Type B pancreatic cell (in vitro differentiated cells): ENCODE measurements at places on chromosomes 5 and 9. TPM values are rescaled to one million over a fixed set of nuclear protein-coding genes. Genes with fewer than 3 reads are reported as not detected.

The RNF183 gene
- 0.77 and 1.0 TPM in 2 replicates for total RNA-seq

The PPP1R26 gene
- 22.7 and 24.2 TPM in 2 replicates for total RNA-seq

The CDK5RAP2 gene
- total RNA-seq = 44.8 and 69.2 TPM in 2 replicates

The GKAP1 gene
- 4.3 and 8.4 TPM in 2 replicates for total RNA-seq

The DRD1 gene
- 0.17 and 0.87 TPM in 2 replicates for total RNA-seq

The PCDHGB1 gene
- 1.1 and 1.8 TPM in 2 replicates for total RNA-seq

The CKMT2 gene
- 4.3 and 10.4 TPM in 2 replicates for total RNA-seq

The ACTBL2 gene
- not detected in 2 replicates for total RNA-seq

The SPINK1 gene
- 613 and 930 TPM in 2 replicates for total RNA-seq

DNA sequence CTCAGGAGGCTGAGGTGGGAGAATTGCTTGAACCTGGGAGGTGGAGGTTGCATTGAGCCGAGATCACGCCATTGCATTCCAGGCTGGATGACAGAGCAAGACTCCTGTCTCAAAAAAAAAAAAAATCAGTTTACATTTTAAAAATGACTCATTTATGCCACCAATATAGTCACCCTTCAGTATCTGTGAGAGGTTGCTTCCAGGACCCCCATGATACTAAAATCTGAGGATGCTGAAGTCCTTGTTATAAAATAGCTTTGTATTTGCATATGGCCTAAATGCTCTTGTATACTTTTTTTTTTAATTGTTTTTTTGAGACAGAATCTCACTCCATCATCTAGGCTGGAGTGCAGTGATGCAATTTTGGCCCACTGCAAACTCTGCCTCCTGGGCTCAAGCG, 5.8 kb downstream of the OCLN start:
- no peak for DNase-seq

GRCh38 chr5:91386120-91386519, 3.0 kb upstream of the ARRDC3 start:
- DNase-seq = no peak

- DNase-seq = no peak
Measured at GRCh38 chr9:70852711-70853240, 268.6 kb downstream of the TRPM3 start.

DNA sequence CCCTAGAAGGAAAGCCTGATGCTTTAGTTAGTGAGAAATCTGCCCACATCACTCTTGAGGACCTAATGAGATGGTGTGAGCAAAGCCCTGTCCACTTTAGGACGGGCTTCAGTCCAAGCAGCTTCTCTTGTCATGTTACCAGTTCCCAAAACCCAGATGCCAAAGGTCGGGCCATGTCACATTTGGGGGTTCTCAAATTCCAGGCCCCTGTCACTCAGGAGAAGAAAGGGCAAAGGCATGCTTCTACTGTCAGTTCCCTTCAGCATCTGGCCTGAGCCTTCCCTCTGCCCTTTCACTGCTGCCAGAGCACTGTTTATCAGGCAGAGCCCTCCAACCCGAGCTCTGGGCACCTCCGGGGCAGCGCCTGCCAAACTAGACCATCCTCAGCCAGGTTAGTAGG, 556.0 kb downstream of the BNC2 start:
- DNase-seq = no peak

GRCh38 chr5:137570070-137570469, 70.9 kb upstream of the SPOCK1 start:
- no peak for DNase-seq

- DNase-seq = no peak
Measured at GRCh38 chr5:157828105-157828943, 30.6 kb downstream of the CLINT1 start.

DNA sequence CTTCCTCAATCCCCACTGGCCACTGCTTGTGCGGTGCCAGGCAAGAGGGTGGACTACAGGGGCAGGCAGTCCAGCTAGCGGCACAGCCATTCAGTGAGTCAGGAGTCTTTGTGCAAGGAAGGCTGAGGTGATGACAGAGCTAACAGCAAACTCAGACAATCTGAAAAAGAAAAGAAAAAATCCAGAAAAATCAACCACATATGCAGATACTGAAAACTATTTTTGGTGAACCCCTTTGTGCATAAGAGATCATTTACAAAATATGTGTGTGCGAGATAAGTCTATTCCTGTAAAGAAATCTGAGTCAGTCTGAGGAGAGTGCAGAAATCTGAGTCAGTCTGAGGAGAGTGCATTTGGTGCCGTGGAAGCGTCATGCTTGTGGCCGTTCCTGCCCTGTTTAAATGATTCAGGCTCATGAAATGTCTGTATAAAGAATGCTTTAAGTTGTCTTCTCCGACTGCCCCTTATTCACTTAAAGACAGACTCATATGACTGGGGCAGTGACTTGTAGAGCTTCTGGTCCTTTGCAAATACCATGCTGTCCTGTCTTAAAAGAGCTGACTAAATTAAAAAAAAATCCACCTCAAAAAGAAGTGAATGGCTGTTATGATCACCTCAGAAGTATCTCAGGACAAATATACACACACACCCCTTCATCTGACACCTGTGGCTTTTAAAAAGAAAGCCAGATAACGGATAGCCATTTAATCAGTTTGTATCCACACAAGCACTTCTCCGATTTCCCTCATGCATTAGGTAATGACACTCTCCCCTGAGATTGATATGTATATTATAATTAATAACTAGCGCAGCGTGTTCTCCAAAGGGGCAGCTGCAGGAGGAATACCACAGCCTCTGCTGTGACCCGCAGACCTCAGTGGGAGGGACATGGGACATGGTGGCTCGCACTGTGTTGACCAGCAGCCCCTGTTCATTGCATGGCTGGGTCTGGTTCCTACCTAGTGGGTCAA, 47.3 kb downstream of the TRIO start:
- DNase-seq = no peak

GRCh38 chr5:115607935-115608334, 5.7 kb upstream of the TICAM2 start:
- DNase-seq = no peak

DNA sequence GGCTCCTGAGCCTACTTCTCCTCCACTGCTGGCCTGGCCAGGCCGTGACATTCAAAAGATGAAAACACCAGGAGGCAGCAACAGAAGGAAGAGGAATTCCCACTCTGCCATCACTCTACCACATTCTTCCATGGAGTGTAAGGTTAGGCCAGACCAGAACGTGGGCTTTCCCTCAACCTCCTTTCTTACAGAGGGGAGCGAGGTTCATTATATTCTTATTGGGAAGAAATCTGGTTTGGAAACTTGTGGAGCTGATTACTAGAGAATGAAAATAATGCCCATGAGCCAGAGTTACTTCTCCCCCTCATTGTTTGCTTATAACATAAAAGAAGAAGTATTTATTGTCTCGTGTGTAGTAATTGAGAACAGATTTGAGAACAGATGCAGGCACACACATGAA, 136.3 kb upstream of the BASP1 start:
- no peak for DNase-seq

GRCh38 chr9:23492126-23493002, 333.7 kb downstream of the ELAVL2 start:
- DNase-seq = no peak

DNA sequence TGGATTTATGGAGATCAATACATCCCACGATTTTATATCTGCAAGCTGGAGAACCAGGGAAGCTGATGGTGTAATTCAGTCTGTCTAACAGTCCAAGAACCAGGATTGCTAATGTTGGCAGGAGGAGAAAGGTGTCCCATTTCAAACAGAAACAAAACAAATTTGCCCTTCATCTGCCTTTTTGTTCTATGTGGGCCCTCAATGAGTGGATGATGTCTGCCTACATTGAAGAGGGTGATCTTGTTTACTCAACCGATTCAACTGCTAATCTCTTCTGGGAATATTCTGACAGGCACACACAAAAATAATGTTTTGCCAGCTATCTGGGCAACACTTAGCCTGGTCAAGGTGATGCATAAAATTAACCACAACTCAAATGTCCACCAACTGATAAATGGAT, 65.1 kb upstream of the IL33 start:
- DNase-seq = no peak

- DNase-seq = no peak
Measured at GRCh38 chr9:68619072-68619471, 78.4 kb upstream of the TMEM252 start.

DNA sequence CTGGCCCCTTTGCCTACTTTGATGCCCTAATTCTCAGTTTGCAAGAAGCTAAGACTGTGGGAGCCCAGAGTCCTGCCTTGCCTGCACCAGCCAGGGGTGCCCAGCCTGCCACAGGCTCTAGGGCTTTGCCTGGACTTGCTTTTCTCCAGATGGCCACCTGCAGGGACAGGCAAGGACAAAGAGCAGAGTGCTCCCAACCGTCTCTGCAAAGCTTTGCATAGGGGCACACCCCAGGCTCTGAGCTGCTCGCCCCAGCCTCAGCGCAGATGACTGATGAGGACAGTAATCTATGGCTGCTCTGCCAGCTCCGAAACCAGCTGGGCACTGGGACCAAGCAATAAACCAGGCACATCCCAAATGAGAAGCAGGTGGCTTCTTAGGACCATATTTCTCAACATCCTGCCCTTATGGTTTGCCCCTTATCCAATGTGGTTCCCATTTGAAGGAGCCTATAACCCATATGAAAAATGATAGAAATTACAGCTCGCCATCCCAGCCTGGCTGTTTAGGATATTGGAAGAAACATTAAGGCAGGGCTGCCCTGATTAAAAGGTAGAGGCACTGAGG, 25.4 kb upstream of the TCF7 start:
- no peak for DNase-seq

- DNase-seq = no peak
Measured at GRCh38 chr5:15529013-15529412, 29.0 kb downstream of the FBXL7 start.

DNA sequence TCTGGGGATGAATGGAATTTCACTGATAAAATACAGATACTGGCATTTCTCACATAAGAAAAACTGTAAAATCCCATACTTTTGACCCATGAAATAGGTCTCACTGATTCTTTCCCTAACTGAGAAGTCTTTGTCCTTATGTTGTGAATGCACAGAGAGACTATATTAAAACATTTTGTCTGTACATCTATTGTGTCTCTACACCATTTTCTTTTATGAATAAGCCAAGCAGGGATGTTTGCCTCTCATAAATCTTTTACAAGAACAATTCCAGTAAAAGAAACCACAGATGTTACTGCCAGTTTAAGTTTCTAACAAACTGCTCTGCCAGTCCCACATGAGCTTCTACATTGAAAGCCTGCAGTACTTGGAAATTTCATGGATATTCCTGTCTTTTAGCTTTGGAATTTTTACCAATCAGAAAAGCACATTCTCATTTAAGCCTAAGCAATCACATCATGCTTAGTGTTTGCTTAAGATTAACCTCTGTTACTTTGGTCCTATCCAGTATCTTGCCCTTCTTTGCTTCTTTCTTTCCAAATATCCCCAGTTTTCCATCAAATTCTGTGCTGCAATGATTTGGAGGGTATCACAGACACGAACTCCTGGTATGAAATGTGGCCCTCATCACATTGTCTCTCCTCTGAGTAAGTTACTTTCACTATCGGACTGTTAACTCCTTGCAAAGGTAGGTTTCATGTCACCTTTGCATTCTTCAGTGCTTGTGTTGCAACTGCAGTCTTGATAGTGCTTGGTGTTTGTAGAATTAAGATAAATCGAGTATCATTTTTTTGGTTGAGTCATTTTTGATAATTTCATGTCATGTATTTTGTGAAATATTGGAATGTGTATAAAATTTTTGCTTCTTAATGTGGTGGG, 415.1 kb upstream of the ADAMTSL1 start:
- DNase-seq = no peak

DNA sequence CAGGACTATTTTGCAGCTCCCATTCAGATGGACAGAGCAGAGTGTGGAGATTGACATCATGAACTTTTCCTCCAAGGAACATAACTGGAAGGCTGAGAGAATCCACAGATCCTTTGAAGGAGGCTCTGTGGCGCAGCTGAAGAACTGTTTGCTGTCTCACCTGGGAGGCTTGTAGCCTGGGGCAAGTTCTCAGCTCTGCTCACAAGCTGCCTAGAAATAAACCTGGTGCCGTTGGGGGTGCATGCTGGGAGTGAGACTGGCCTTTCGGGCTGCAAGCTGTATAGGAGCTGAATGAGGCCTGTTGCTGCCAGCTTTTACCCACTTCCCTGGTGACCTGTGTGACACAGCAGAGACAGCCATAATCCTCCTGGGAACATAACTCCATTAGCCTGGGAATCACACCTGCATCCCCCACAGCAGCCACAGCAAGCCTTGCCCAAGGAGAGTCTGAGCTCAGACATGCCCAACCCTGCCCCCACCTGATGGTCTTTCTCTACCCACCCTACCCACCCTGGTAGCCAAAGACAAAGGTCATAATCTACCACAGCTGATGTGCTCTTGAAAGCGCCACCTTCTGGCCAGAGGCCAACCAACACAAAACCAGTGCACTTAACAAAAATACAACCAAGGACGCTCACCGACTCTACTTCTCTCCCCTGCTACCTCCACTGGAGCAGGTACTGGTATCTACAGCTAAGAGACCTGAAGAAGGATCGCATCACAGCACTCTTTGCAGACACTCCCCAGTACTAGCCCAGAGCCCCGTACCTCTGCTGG, 205.1 kb upstream of the MRPS30 start:
- no peak for DNase-seq

DNA sequence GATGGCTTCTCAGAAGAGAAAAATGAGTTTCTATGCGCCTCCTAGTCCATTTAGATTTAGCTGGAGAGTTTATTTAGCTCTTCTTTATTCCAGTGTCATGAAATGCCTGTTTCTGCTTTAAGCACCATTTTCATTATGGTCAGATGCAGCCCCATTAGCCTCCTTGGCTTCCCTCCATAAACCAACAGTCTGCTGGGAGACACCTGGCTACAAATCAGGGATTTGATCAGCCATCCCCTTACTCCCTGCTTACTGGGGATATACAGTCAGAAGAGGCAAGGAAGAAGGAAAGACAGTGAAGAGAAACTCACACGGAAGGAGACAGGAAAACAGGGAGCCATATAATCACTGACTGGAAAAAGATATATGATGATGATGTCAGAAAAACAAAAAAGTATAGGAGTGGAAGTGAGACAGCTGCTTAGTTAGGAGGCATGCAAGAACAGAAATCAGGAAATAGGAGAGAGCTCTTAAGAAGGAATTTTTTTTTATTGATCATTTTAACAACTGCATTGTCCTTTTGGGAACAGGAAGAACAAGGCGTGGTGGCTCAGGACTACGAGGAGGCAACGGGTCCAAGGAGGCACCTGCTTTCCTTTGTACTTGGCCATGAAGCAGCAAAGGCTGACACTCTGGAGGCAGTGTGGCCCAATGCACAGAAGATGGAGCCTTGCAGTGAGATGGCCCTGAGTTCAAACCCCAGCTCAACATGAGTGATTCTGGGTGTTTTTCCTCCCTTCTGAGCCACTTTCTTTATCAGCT, 56.1 kb downstream of the MED27 start:
- no peak for DNase-seq

GRCh38 chr9:133258061-133259015, 16.7 kb downstream of the ABO start:
- DNase-seq = no peak
